ENCODE measurements at places on chromosomes 2 and 18.

GRCh38 chr2:237490009-237490711 lies 3.1 kb downstream of the MLPH start:
- DNase-seq: no peak

DNA sequence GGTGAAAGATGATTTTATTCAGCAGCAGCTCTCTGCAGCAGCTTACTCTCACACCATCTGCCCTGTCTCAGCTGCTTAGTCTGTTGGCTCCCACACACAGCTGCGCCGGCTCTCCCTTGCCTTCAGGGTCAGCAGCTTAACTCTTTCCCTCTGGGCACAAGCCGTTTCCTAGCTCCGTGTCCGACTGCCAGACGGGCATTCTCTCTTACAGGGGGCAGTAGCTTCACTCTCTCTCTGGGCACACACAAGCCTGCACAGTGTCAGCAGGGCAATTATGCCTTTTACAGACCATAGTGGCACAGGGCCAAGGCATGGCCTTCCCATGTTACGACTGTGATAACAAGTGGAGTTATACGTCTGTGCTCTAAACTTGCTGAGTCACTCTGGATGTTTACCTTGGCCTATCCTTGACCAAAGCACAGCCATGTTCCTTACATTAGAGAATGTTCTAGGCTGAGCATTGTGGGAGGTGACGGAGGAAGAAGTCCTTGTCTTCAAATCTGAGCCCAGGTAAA lies 31.7 kb downstream of the PCARE start:
- DNase-seq: no peak

DNA sequence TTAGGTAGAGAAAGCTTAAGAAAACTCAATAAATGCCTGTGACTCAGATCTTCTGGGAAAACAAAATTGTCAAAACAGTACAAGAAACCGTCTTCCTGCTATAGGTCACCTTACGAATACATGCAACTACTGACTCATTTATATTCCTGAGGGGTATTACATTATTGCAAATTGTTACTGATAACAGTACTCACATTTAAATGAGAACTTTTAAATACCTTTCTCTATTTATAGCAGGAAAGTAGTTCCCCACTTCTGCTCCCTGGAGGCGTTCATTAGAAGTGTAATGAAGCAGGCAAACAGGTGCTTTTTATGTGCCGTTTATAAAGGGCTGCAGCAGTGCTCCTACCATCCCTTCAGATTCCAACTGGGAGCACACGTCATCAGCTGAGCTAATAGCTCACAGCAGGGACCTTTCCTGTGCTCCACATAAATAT lies 65.1 kb upstream of the RPRM start:
- no peak for DNase-seq

GRCh38 chr2:215060861-215061536 lies 77.4 kb downstream of the ABCA12 start:
- DNase-seq: no peak

- no peak for DNase-seq
Measured at GRCh38 chr2:16394072-16394985, 271.3 kb downstream of the CYRIA start.

GRCh38 chr18:53380063-53380639 lies 844.3 kb downstream of the MBD2 start:
- no peak for DNase-seq

GRCh38 chr2:146997488-146997887 lies 847.3 kb upstream of the ACVR2A start:
- DNase-seq: no peak

DNA sequence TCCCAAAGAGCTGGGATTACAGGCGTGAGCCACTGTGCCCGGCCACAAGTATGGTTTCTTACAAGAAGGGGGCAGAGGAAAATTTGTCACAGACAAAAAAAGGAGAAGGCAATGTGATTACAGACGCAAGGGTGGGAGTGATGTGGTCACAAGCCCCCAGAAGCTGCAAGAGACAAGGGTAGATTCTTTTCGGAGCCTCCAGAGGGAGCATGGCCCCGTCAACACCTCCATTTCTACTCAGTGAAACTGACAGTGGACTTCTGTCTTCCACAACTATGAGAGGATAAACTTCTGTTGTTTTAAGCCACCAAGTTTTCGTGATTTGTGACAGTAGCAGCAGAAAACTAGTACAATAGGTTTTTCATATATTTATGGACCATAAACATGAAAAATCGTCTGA lies 2.1 kb upstream of the TCF7L1 start:
- DNase-seq: no peak

DNA sequence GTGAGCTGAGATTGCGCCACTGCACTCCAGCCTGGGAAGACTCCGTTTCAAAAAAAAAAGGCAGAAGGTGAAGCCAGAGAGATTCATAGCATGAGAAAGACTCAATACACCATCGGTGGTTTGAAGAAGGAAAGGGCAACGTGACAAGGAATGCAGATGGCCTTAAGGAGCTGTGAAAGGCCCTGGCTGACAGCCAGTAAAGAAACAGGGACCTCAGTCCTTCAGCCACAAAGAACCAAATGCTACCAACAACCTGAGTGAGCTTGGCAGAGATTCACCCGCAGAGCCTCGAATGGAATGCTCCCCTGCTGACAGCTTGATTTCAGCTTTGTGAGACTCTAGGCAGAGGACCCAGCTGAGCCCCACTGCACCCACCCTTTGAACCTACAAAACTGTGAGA lies 154.9 kb upstream of the NDUFV2 start:
- no peak for DNase-seq

DNA sequence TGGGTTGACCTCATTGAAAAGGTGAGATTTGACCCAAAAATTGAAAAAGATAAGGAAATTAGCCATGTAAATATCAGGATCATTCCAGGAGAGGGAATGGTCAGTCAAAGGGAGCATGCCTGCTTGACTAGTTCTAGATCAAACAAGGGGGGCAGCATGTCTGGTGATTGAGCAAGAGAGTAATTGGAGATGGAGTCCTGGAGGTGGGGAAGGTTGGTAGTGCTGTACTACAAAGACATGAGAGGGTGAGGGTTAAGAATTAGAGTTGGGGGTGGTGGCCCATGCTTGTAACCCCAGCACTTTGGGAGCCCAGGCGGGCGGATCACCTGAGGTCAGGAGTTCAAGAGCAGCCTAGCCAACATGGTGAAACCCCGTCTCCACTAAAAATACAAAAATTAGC lies 2.0 kb downstream of the MRPL30 start:
- no peak for DNase-seq

- no peak for DNase-seq
Measured at GRCh38 chr2:98039085-98039756, 43.5 kb upstream of the TMEM131 start.
